ENCODE measurements at places on chromosomes 2 and 18.
A peak's percentile ranks its signal among the peaks of the same experiment; 100 is the strongest.

GRCh38 chr18:12038639-12039539, 54.8 kb upstream of the ANKRD62 start:
- peak; percentile 65 for DNase-seq

DNA sequence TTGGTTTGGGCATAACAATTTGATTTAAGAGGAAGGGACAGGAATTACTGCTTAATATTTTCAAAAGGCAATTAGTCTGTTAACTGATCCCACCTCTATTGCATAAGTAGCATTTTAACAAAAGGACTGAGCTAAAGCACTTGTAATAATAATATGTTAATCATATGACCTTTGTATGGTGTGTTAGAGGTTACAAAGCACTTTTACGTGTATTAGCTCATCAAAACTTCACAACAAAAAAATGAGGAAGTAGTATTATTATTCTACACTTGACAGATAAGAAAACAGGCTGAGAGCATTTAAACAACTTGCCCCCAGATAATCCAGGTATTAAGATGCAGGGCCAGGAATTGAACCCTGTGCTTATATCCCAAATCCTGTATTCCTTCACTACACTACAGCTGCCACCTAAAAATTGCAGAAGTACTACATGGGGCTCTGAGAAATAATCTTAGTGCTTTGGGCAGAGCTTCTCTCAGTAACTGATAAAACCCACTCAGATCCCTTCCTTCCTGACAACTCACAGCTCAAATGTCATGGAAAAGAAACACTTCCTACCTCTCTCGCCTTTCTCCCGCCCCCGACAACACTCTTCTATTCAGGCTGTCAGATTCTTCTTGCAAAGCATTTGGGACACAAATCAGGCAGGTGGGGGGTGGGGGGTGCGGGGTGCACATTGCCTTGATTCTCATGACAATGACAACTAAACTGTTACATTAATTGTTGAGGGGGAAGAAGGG, 20.7 kb upstream of the KCTD1 start:
- DNase-seq, result no peak

DNA sequence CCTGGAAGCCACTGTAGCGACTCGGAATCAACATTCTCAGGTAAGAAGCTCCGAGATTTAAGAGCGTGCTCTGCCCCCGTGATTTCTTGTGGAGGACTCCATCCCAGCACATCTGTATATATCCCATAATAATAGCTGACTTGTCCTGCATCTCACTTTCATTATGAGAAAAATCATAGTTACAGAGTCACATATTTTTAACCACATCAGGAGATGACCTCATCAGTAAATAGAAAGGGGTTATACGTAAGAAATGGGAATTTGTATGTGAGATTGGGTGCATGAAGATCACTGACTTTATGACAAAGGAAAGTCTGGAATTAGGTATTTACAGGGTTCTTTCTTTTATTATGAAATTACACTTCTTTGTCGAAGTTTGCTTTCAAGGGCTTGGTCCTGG, 16.4 kb upstream of the TMEM18 start:
- DNase-seq, result no peak

DNA sequence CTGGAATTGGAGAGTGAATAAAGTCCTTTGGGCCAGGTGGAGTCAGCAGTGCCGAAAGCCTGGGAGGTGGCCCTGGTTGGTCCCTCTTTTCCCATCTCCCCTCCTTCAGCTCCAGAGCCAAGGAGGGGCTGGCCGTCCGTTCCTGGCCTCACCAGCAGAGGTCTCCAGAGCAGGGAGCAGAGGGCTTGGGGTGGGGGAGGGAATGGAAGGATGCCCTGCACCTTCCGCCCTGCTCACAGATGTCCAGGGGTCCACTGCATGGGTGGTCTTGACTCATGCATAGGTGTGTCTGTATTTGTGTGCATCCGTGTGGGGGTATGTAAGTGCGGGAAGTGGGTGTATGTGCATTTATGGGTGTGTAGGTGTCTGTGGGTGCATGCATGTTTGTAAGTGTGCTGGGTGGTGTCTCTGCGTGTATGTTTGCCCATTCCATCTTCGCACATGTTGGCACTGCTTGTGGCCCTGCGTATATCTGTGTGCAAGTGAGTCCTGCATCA, 201.8 kb downstream of the ZFP36L2 start:
- DNase-seq, result peak; percentile 7

GRCh38 chr2:216281316-216281715, 91.0 kb downstream of the MARCHF4 start:
- no peak for DNase-seq

DNA sequence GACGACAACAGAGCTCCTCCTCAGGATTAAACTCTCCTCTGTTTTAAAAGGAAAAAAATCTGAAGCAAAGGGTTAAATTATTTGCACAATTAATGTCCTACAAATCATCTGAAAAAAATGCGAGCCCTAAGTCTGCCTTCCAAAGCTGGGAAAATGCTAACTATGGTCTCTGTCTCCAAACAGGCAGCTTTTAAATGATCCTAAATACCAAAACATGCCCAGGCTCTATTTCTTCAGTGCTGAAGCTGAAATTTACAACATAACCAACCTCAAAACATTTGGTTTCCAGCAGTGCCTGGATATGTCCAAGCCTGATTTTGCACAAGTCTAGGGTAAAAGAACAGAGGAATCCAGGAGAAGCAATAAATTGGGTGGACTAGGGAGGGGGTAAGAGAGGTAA, 57.2 kb downstream of the LBH start:
- DNase-seq, result no peak

DNA sequence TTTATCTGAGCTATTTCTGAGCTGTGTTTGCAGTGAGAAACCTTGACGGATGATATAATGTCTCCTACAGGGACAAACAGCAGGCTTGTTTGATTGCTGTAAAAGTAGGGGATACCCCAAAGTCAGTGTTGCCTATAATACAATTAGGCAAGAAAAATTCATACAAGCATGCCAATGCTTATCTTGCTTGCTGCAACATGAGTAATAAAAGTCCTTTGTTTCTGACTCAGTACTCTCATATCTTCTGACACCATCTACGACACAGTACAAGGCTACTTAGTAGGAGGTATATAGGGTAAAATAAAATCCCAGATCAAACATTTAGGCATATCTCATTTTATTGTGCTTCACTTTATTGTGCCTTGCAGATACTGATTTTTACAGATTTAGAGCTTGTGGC, 33.0 kb downstream of the ERBB4 start:
- no peak for DNase-seq

- DNase-seq, result no peak
These were observed 356.9 kb downstream of the TNS1 start for GRCh38 chr2:217645896-217646295.

GRCh38 chr2:41610501-41611190, 437.2 kb upstream of the PKDCC start:
- DNase-seq, result no peak

GRCh38 chr2:207724113-207724512, 12.7 kb downstream of the CCNYL1 start:
- DNase-seq, result no peak

- DNase-seq, result no peak
These were observed 428.2 kb upstream of the KCNH7 start for GRCh38 chr2:163266772-163267171.

GRCh38 chr2:121790276-121790956, 35.0 kb downstream of the TSN start:
- DNase-seq, result no peak

GRCh38 chr2:105573490-105573889, 171.2 kb upstream of the NCK2 start:
- DNase-seq, result no peak

- DNase-seq, result no peak
These were observed 13.8 kb upstream of the ZFP36L2 start for GRCh38 chr2:43239981-43240765.

DNA sequence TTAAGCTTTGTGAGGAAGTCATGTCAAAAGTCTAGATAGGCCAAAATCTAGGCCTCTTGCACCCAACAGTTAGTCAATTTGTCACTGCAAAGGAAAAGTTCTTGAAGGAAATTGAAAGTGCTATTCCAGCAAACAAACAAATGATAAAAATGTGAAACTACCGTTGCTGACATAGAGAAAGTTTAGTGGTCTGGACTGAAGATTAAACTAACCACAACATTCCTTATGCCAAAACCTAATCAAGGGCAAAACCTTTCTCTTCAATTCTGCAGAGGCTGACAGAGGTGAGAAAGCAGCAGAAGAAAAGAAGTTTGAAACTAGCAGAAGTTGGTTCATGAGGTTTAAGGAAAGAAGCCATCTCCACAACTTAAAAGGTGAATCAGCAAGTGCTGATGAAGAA, 44.0 kb upstream of the LRRTM4 start:
- no peak for DNase-seq

DNA sequence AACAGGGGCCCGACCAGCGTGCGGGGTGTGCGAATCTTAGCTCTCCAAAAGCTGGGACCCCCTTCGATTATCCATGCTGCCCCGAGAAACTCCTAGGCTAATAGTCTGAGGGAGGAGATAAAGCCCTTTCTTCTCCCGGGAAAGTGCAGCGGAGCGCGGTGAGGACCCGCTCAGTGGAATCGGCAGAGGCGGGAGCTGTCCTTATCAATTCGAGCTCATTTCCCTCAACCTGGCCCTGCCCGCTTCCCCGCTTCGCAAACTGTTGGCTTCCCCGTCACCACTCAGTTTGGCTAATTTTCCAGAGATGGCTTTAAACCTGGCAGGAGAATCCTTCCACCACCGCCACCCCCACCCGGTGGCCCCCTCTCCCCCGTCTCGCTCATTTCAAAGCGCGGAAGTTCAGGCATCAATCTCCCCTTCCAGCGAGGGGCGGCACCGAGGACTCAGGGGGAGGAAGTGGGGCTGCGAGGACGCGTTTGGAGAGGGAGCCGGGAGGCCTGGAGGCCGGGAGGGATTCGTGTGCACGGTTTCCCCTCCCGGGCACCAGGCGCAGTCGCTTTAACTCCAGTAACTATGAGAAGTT, 1.6 kb downstream of the KLHL14 start:
- DNase-seq, result no peak

DNA sequence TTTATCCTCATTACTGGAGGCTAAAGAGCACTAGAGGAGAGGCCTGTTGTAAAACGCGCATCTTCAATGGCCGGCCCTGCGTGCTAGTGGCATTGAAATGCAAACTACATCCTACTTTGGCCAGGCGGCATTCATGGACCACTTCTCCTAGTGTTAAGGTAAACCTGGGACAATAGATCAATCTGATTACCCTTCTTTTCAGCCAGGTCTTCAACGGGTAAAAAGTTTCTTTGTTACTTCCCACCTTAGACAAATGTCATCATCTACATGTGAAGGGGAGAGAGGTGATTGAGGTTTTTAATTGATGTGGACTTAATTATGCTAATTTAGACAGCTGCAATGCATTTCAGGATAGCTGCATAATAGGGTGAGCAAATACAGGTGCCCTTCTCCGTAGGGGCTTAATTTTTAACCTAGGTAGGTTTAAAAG, 628.0 kb downstream of the ZEB2 start:
- no peak for DNase-seq

GRCh38 chr18:46253498-46253897, 149.3 kb downstream of the HAUS1 start:
- no peak for DNase-seq

GRCh38 chr18:4125224-4125623, 329.9 kb downstream of the DLGAP1 start:
- DNase-seq, result no peak

DNA sequence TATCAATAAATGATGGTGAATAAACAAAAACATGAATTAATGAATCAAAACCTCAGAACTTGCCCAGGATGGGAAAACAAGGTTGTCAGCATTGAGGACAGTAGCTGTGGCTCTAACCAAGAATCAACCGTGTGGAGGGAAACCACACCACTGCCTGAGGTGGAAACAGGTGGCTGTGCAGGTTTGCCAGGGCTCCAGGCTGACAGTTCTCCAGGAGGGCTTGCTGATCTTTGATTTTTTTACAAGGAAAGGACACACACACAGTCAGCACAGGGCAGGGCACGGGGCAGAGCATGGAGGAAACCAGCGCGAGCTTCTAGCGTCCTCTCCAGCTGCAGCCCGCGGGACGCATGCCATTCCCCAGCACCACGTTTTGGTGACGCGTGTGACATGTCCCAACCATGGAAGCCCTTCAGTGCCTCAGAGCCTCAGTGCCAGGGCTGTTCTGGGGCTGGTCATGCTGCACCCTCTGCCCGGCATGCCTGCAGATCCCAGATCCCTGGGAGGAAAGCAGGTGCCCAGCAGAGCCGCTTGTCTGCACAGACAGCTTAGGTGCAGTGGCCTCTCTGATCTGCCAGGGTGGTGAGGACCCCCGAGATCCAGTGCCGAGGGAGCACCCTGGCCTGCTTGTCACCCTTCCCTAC, 15.8 kb upstream of the AGXT start:
- DNase-seq, result no peak

GRCh38 chr2:197575987-197576386, 60.1 kb downstream of the MOB4 start:
- DNase-seq, result no peak

DNA sequence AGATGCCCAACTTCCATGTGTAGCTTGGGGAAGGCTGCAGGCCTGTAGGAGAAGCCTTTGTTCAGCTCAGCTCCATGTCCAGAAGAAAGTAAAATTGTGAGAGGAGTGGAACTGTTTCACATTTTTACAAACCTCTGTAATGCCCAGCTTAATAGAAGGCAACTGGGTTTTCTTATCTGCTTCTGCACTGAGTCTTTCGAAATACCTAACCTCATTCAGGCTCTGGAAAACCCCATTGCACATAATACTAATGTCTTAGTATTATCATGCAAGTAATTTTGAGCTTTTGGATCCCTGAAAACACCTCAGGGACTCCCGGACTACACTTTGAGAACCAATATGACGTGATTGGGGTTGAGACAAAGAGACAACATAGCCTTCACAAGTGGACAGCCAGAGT, 5.8 kb downstream of the SMIM21 start:
- no peak for DNase-seq

DNA sequence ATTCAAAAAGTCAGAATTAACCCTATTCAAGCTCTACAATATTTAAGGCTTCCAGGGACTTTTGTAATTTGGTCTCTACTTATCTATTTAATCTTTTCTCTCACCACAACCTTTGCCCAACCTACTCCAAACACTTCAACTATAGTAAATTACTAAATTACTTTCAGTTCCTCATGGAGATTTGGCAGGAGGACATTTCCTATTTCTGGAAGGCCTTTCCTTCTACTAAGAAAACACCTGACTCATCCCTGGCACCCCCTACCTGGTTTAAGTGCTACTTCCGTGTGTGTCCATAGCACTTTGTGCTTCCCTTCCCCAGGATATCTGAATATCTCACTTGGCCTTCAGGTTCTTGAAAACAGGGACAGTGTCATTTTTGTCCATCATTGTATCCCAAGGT, 96.3 kb downstream of the UPP2 start:
- no peak for DNase-seq

GRCh38 chr2:144227427-144228105, 292.4 kb downstream of the ZEB2 start:
- no peak for DNase-seq

DNA sequence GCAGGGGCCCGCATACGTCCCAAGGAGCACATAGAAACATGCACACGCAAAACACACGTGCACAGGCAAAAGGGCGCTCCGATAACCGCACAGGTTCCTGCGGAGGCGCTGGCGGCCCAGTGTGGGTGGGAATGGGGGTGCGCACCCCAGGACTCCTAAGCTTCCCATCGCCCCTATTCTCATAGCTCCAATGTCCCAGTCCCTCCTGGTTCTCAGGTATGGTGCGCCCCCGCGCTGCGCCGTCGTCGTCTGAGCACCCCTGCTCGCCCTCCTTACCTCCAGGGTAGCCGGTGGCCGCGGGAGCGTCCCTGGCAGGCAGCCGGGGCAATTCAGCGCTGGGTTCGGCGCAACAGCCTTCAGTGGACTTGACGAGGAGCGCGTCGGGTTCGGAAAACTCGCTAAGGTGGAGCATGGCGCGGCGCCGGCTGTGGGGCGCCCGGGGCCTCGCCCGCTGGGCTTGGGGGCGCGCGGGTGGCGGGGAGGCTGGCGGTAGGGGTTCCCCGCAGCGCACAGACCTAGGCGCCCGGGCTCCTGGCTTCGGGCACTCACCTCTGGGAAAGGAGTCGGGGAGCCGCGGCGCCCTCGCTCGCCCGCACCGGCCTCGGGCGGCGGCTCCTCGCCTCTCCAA, 328 bp downstream of the EGR4 start:
- no peak for DNase-seq
